Psoas muscle (tissue), 8 donors: ENCODE measurements at places on chromosomes 16 and 17.

- H3K4me3 ChIP-seq = no peak overlapping the region
- no peaks in the 10 kb centered on the region for H3K36me3 ChIP-seq
- peak; percentile 50 for DNase-seq
- no peak overlapping the region for H3K27ac ChIP-seq
- H3K4me1 ChIP-seq = peaks cover 11% of the 10 kb centered on the region
- no peaks in the 10 kb centered on the region for H3K27me3 ChIP-seq
Measured at GRCh38 chr17:82283208-82283749, 9.8 kb upstream of the CSNK1D start.

DNA sequence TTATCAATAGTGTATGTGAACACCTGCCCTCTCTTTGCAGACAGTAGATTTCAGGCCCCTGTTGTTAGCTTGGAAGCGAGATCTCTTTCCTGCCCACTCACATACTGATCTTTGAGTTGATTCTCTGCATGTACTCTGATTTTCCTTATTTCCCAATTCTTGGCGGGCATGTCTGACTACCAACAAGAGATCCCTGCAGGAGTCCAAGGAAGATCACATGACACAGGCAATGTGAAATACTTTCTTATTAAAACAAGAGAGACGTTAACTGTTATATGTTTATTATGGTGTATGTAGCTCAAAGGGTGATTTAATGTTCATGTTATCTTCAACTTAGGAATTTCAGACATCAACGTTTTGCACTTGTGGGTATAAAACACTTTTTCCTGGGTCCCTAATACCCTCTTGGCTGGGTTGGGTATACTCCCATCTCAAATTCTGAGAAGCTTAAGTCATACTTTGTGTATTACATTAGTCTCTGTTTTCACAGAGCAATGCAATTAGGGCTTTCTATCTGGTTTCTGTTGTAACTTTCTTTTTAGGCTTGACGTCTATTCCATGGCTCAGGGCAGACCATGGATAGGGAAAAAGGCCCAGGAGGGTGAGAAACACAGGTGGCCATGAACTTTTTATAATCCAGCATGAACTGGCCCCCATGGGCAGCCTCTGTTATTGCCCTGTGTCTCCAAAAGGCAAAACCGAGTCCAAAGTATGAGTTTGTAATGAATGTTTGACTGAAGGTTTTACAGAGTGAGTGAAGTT, 32.2 kb downstream of the HSD17B2 start:
- no peak overlapping the region for H3K27ac ChIP-seq
- H3K4me1 ChIP-seq = no peaks in the 10 kb centered on the region
- no peak overlapping the region for H3K4me3 ChIP-seq
- DNase-seq = no peak
- H3K36me3 ChIP-seq = no peaks in the 10 kb centered on the region
- no peaks in the 10 kb centered on the region for H3K27me3 ChIP-seq

GRCh38 chr16:74888888-74889287, 96.0 kb downstream of the WDR59 start:
- no peak for DNase-seq
- no peak overlapping the region for H3K27ac ChIP-seq
- no peak overlapping the region for H3K4me3 ChIP-seq

DNA sequence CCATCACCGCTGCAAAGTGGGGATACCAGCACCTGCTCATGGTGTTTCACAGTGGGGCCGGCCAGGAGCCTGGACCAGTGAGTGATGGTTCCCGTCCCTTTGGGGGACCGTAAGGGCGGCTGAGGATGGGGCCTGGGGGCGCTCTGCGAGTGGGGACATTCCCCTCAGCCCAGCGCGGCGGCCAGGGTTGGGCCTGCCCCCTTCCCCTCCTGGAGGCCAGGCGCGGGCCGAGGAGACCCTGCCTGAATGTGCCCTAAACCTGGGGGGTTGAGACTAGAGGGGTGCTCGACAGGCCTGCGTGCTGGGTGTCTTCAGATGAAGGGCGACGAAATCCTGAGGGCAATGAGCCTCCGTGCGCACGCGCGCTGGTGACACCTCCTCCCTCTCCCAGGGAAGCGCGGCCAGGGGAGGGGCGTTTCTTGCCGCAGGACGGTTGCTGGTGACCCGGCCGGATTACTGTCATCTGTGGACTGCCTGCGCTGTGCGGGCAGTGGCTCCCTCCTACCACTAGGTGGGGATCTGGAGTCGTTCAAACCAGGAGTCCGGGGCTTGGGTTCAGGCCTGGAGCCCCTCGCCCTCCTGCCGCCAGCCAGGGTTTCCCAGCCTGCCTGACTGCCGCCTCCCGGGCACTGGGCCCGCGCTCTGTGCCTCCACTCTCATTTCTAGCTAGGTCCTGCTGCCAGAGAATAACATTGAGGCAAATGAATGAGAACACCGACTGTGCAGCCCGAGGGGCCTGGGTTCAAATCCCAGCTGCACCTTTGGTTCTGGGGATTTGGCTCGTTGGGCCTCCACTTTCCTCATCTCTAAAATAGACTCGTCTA, 17.1 kb downstream of the TBX2 start:
- peak overlapping the region; percentile 44 for H3K4me3 ChIP-seq
- no peaks in the 10 kb centered on the region for H3K36me3 ChIP-seq
- peak overlapping the region; percentile 23 for H3K27ac ChIP-seq

DNA sequence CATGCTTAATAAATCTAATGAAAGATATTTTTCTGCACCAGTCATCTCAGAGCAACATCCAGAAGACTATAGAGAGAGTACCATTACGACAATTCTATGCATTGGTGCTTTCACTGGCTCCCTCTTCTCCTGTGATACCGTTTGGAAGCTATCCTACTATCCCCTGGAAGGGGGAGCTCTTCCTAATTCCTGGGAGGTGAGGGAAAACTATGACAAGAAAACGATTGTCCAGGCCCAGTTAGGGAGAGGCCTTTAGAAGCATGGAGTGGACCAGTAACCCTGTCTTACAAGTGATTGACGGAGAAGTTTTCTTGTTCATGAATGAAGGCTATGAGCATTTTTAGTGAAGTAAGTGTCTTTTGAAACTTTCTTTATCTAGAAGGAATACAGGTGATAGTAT, 150.2 kb downstream of the TANC2 start:
- H3K4me3 ChIP-seq = no peak overlapping the region
- H3K27me3 ChIP-seq = no peaks in the 10 kb centered on the region
- no peak overlapping the region for H3K27ac ChIP-seq
- DNase-seq = no peak
- H3K36me3 ChIP-seq = no peaks in the 10 kb centered on the region

DNA sequence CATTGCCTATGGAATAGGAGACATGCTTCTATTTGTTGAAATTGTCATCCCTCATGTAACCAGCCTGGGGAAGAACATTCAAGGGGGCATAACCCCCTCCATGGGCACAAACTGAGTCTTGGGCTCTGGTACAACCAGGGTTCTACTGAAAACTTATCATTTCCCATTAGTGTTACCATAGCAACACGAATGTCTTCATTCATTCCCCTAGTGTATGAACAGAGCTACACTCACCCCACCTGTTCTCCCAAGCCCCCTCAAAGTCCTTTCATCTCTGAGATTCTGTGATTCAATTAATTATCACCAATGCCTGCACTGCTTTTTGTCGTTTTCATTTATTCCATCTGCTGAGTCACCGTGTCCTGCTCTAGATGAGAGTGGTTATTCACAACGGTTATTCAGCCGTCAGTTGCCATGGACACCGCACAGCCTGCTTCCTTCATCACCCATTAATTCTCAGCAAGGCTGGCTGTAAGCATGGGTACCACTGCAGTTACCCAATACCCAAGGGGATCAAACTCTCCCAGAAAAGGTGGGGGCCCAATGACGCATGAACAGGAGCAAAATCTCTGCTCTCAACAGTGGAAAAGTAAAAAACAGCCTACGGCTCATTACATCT, 1.6 kb upstream of the GAST start:
- H3K27ac ChIP-seq = no peak overlapping the region
- H3K4me3 ChIP-seq = no peak overlapping the region

DNA sequence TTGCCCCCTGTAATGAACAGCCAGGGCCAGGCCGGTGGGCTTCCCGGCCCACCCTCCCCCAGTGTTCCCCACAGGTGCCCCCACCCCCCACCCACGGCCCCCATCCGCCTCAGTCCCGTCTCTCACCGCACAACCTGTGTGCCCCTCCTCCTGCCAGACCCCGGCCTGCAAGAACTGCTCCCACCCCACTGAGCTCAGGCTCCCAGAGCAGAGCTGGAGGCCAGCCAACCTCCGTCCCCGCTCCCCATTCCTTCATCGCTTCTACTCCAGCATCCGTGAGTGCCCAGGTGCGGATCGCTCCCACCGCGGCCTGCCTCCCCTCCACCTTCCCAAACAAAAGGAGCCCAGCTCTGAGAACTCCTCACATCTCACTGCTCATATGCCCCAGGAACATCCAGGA, 4.2 kb downstream of the MVD start:
- H3K27ac ChIP-seq = no peak overlapping the region
- DNase-seq = no peak
- H3K27me3 ChIP-seq = no peaks in the 10 kb centered on the region
- H3K4me3 ChIP-seq = no peak overlapping the region
- peaks cover 24% of the 10 kb centered on the region for H3K36me3 ChIP-seq
- H3K4me1 ChIP-seq = peaks cover 6% of the 10 kb centered on the region

GRCh38 chr16:61324044-61324443, 712.2 kb downstream of the CDH8 start:
- no peaks in the 10 kb centered on the region for H3K27me3 ChIP-seq
- H3K27ac ChIP-seq = no peak overlapping the region
- no peak overlapping the region for H3K4me3 ChIP-seq
- no peaks in the 10 kb centered on the region for H3K36me3 ChIP-seq
- H3K4me1 ChIP-seq = no peaks in the 10 kb centered on the region

DNA sequence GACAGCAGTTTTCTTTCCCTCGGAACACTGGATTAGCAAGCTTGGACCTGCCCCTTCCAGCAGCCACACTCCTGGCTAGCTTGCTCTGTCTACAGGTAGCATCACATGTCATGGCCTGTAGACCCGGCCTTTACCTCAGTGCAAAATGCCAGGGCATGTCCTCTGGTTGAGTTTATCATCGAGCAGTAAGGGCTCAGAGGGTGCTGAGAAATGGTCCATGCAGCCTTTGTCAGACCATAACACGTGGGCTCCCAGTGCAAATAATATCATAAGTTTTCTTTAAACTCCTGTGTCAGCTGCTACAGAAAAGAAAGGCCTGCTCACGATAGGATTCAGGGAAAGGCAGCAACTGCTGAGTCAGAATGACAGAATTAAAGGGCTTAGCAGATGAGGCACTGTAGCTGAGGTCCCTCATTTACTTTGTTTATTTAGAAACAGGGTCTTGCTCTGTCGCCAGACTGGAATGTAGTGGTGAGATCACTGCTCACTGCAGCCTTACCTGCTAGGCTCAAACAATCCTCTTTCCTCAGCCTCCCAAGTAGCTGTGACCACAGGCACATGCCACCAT, 8.0 kb upstream of the GNA13 start:
- H3K4me3 ChIP-seq = no peak overlapping the region
- H3K27ac ChIP-seq = peak overlapping the region; percentile 30
- no peaks in the 10 kb centered on the region for H3K36me3 ChIP-seq
- no peaks in the 10 kb centered on the region for H3K27me3 ChIP-seq
